ENCODE measurements at places on chromosomes 12 and 14.

- no peak for DNase-seq
Observed at GRCh38 chr12:95674631-95675030, 115.9 kb downstream of the NTN4 start.

GRCh38 chr12:87217491-87217890 is 811.7 kb downstream of the C12orf50 start:
- no peak for DNase-seq

- no peak for DNase-seq
Observed at GRCh38 chr12:92337128-92337527, 191.5 kb upstream of the BTG1 start.

- DNase-seq: no peak
Observed at GRCh38 chr14:99679111-99679510, 5.0 kb upstream of the CYP46A1 start.

- peak; percentile 87 for DNase-seq
Observed at GRCh38 chr12:116455540-116456329, 103.4 kb upstream of the MAP1LC3B2 start.

- DNase-seq: no peak
Observed at GRCh38 chr12:68114606-68115005, 44.9 kb downstream of the IFNG start.

DNA sequence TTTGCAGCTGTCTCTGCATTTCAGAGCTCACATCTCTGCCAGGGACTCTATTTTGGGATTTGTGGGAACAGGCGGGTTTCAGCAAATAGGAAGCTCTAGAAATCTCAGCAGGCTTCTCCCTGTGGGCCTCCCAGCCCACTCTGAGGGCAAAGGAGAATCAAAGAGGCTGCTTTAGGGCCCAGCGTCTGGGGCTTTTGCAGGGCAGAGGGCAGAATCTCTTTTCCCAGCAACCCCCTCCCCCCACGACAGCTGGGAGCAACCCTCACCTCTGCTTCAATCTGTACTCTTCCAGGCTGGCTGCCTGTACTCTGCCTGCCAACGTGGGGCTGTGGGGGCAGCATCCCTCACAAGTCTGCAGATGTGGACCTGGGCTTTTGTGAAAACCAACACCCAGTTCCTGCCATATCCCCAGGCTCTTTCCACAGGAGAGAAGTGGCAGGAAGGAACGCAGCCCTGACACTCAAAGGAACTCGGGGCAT is 529.6 kb upstream of the TBX3 start:
- no peak for DNase-seq

GRCh38 chr12:65670775-65671174 is 153.5 kb upstream of the HMGA2 start:
- no peak for DNase-seq

GRCh38 chr12:48311313-48311712 is 39.4 kb downstream of the ZNF641 start:
- DNase-seq: no peak

Data from BJ (cell line).